ENCODE measurements at places on chromosomes 7 and 10. TPM values are rescaled to one million over a fixed set of nuclear protein-coding genes. Genes with fewer than 3 reads are reported as not detected.
A peak's percentile ranks its signal among the peaks of the same experiment; 100 is the strongest.

- H3K27ac ChIP-seq, result peak overlapping the region; percentile 84
- peak; percentile 93 for DNase-seq
- no peaks in the 10 kb centered on the region for H3K36me3 ChIP-seq
Measured at GRCh38 chr10:129030996-129031843, 435.8 kb upstream of the MGMT start.

DNA sequence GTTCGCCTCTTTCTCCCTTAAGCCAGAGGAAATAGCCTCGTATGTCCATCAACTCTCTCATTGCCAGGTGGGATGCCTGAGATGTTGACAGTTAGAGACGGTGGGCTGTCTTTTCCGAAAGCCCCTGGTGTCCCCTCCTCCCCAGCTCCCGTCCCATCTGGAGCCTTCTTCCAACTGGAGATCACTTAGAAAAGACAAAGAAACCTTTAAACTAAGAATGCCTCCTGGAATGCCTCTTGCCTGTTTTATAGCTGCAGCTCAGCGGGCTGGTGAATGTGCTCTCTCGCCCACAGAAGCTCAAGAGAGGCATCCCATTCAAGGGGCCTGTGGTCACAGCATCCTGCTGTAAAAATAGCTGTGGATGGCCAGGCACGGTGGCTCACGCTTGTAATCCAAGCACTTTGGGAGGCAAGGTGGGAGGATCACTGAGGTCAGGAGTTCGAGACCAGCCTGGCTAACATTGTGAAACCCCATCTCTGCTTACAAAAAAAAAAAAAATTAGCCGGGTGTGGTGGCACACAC is 5.2 kb upstream of the MYL10 start:
- H3K4me1 ChIP-seq, result peaks cover 64% of the 10 kb centered on the region
- H3K36me3 ChIP-seq, result no peaks in the 10 kb centered on the region
- no peak overlapping the region for H3K4me3 ChIP-seq
- DNase-seq, result no peak
- H3K27ac ChIP-seq, result peak overlapping the region; percentile 87

Gene IFIT1B
- polyA plus RNA-seq, result 0.17 TPM

Gene FAM221A
- 3.5 TPM for polyA plus RNA-seq

Gene PHKG1
- 35.1 TPM for polyA plus RNA-seq

Gene PRPS1L1
- not detected for polyA plus RNA-seq

DNA sequence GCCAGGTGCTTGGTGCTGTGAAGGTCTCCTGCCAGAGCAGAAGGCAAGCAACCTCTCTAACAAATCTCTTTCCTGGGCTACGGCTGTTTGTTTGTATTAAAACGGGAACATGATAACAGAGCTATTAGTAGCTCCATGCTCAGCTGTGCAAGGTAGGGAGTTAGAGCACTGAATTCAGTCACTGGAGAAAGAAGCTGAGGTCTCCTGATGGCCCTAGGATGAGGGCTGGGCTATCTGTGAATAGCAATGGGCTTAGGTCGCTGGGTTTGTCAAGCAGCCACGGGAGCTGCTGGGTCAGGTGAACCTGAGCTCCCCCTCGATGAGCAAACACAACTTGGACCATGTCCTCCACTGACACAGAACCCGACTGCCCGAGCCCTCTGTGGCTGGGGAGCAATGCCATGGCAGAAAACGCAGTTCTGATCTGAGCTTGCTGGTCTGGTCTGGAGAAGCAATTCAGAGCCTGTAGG is 24.4 kb downstream of the TACC2 start:
- no peak overlapping the region for H3K4me3 ChIP-seq
- peaks cover 6% of the 10 kb centered on the region for H3K4me1 ChIP-seq
- peak overlapping the region; percentile 67 for H3K27ac ChIP-seq
- peak; percentile 38 for DNase-seq
- peaks cover 5% of the 10 kb centered on the region for H3K27me3 ChIP-seq

DNA sequence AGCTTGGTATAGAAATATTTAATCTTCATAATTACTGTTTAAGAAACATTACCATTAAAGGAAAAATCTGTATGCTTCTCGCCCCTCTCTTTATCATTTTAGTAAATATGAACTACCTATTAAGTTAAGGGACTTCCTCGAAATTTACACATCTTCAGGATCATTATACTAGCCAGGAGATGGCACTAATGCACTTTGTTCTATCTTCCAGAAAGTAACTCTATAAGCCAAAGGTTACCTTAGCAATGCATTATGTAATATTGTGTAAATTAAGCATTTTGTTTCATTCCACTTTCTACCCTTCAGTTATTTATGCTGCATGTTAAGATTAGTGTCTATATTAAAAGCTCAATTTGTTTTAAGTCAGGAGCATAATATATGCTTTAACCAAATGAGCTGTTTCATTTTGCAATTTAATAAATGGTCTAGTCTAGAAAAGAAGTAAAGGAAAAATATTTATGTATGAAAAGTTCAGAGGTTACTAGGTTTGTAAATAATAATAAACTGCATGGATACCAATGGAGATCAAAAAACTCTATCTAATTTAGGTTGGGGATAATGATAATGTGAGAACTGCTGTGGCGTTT is 128.5 kb downstream of the ANKRD7 start:
- H3K4me1 ChIP-seq, result no peaks in the 10 kb centered on the region
- no peaks in the 10 kb centered on the region for H3K27me3 ChIP-seq
- DNase-seq, result peak; percentile 25
- no peaks in the 10 kb centered on the region for H3K36me3 ChIP-seq
- no peak overlapping the region for H3K4me3 ChIP-seq
- no peak overlapping the region for H3K27ac ChIP-seq

- DNase-seq, result no peak
- H3K36me3 ChIP-seq, result no peaks in the 10 kb centered on the region
- H3K4me1 ChIP-seq, result peaks cover 6% of the 10 kb centered on the region
- no peaks in the 10 kb centered on the region for H3K27me3 ChIP-seq
- H3K27ac ChIP-seq, result peak overlapping the region; percentile 86
- H3K4me3 ChIP-seq, result no peak overlapping the region
Measured at GRCh38 chr7:84113906-84114850, 80.4 kb downstream of the SEMA3A start.

Gene CNPY1
- polyA plus RNA-seq, result not detected

- H3K36me3 ChIP-seq, result no peaks in the 10 kb centered on the region
- peak; percentile 60 for DNase-seq
- H3K4me3 ChIP-seq, result peak within 1 kb of the TSS; percentile 16
- no peak within 1 kb of the TSS for H3K27ac ChIP-seq
- H3K4me1 ChIP-seq, result peaks cover 7% of the 10 kb centered on the region
Measured at GRCh38 chr7:99928994-99929729, at the start of gene GJC3. TSS of gene GJC3 (minus strand) at chr7:99929620. CDS start at chr7:99929620, 0 bp downstream.

GRCh38 chr10:45368181-45368580 is 5.8 kb upstream of the ALOX5 start:
- H3K36me3 ChIP-seq, result no peaks in the 10 kb centered on the region
- H3K4me3 ChIP-seq, result no peak overlapping the region
- H3K27ac ChIP-seq, result no peak overlapping the region
- no peaks in the 10 kb centered on the region for H3K4me1 ChIP-seq
- peaks cover 9% of the 10 kb centered on the region for H3K27me3 ChIP-seq

DNA sequence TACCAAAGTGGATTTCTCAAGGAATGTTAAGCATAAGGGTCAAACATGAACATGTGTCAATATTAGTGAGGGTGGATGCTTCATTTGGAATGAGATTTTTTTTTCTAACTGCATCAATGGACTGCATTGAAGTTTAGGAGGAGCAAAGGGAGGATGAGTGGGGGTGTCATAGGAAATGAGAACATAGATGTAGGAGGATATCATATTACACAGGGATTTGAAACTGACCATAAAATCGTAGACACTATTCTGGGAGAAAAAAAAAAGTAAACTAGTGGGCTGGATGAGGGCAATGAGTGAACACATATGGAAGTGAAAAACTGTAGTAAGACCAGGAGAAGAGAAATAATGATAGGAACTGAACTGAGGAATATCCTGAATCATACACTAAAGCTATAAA is 109.4 kb downstream of the SEMA3A start:
- no peak overlapping the region for H3K27ac ChIP-seq
- H3K27me3 ChIP-seq, result no peaks in the 10 kb centered on the region
- no peaks in the 10 kb centered on the region for H3K4me1 ChIP-seq
- no peak for DNase-seq
- no peaks in the 10 kb centered on the region for H3K36me3 ChIP-seq

Gene PLXDC2
- 25.1 TPM for polyA plus RNA-seq

DNA sequence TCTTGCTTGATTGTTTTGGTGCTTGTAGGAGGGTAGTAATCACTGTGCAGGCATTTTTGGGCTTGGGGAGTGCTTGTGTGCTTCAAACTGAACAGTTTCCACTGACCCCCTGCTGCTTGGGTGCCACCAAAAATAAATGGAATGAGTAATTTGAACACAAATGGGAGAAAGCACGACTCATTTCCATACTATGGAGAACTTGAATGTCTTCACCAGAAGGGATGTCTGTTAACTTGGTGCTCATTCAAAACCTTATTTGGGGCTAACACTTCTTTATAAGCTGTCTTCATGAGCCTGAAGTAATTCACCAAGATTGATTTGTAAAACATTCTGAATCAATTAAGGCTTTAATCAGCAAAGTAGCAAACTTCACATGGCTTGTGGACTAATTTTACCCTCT is 560.3 kb downstream of the SDK1 start:
- H3K4me1 ChIP-seq, result peaks cover 3% of the 10 kb centered on the region
- no peaks in the 10 kb centered on the region for H3K27me3 ChIP-seq
- H3K36me3 ChIP-seq, result no peaks in the 10 kb centered on the region
- no peak overlapping the region for H3K4me3 ChIP-seq
- H3K27ac ChIP-seq, result no peak overlapping the region
- DNase-seq, result no peak

GRCh38 chr7:136016649-136017395 is 39.7 kb upstream of the MTPN start:
- no peak for DNase-seq
- H3K27ac ChIP-seq, result no peak overlapping the region
- H3K4me3 ChIP-seq, result no peak overlapping the region
- no peaks in the 10 kb centered on the region for H3K36me3 ChIP-seq

Gene MIOS
- polyA plus RNA-seq, result 27.2 TPM

DNA sequence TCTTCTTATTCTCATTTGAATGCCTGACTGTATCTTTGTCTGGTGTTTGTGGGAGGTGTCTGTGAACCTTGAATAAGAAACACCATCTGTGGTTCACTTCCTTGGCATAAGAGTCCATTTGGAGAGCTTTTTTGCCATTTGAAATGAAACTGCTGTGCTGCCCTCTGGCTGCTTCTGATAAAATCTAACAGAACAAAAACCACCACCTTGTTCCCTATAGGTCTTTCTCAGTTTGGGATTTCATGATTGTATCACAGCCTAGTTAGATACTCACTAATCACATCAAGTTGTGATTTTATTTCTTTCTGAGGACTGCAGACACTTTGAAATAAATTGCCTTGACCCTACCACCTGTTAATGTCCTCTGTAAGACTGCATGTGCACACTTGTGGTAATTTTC is 102.7 kb upstream of the FAM13C start:
- no peaks in the 10 kb centered on the region for H3K4me1 ChIP-seq
- H3K27me3 ChIP-seq, result no peaks in the 10 kb centered on the region
- H3K36me3 ChIP-seq, result no peaks in the 10 kb centered on the region
- peak; percentile 42 for DNase-seq
- no peak overlapping the region for H3K4me3 ChIP-seq
- H3K27ac ChIP-seq, result no peak overlapping the region

Gene HMX2
- polyA plus RNA-seq, result not detected

Gene CYP3A5
- 8.1 TPM for polyA plus RNA-seq

DNA sequence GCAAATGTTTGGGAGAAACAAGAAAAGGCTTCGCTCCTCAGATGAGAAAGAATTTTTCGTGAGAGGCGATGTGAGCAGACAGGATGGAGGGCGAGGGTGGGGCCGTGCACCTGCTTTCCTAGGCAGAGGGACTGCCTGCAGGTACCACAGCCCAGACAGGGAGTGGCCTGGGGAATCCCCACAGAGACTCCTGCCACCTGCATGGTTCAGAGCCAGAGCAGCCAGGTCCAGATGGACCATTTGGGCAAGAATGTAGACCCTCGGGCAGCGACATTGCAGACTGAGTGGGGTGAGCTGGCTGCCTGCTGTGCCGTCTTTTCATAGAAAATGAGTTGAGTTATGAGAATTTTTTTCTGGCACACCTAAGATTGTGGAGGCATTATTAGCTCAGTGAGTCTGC is 216.8 kb downstream of the SNX10 start:
- peaks cover 4% of the 10 kb centered on the region for H3K27me3 ChIP-seq
- H3K4me3 ChIP-seq, result no peak overlapping the region
- DNase-seq, result no peak
- no peaks in the 10 kb centered on the region for H3K36me3 ChIP-seq
- H3K27ac ChIP-seq, result no peak overlapping the region

DNA sequence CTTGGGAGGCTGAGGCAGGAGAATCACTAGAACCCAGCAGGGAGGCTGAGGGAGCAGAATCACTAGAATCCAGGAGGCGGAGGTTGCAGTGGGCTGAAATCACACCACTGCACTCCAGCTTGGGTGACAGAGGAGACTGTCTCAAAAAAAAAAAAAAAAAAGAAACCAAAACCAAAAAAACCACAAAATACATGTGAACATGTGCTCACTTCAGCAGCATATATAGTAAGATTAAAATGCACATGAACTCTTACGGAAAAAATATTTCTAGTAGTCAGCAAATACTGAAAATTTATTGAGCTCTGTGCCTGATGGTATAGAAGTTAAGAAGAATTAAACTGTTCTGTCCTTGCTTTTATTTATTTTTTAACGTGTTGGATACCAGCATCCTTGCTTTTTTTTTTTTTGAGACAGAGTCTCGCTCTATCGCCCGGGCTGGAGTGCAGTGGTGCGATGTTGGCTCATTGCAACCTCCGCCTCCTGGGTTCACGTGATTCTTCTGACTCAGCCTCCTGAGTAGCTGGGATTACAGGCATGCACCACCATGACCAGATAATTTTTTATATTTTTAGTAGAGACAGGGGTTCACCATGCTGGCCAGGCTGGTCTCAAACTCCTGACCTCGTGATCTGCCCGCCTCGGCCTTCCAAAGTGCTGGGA is 9.6 kb upstream of the ZNF487 start:
- H3K4me1 ChIP-seq, result no peaks in the 10 kb centered on the region
- no peak overlapping the region for H3K27ac ChIP-seq
- H3K27me3 ChIP-seq, result no peaks in the 10 kb centered on the region
- no peak overlapping the region for H3K4me3 ChIP-seq

GRCh38 chr10:35752469-35753461 is 110.7 kb upstream of the FZD8 start:
- H3K27ac ChIP-seq, result peak overlapping the region; percentile 55
- no peaks in the 10 kb centered on the region for H3K36me3 ChIP-seq
- no peaks in the 10 kb centered on the region for H3K27me3 ChIP-seq
- peak; percentile 68 for DNase-seq
- no peak overlapping the region for H3K4me3 ChIP-seq
- H3K4me1 ChIP-seq, result peaks cover 12% of the 10 kb centered on the region

DNA sequence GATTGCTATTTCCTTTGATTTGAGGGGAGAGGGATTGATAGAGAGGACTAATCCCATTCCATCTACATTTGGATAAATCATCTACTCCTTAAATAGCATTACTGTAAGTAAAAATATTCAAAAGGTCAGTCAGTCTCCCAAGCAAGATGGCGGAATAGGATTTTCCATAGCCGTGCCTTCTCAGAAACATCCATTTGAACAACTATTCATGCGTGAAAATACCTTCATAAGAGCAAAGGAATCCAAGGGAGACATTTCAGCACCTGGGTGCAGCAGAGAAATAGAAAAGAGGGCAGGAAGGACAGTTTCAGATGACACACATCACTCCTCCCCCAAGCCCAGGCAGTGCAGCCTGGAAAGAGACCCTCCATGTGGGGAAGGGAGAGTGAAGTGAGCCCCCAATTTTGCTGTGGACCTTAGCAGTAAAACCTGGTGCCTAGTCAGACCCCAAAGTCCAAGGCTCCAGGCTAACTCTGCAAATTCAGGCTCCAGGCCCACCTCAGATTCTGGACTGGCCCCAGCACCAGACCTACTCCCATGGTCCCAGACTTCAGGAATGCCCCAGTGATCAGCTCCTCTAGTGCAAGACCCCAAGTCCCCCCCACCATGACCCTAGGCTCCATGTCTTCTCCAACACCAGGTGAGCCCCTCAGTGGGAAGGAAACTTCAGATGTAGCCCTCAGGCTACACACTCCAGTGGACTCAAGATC is 104.3 kb upstream of the LANCL2 start:
- no peak overlapping the region for H3K27ac ChIP-seq
- peaks cover 8% of the 10 kb centered on the region for H3K27me3 ChIP-seq
- peaks cover 2% of the 10 kb centered on the region for H3K4me1 ChIP-seq
- no peaks in the 10 kb centered on the region for H3K36me3 ChIP-seq
